ENCODE measurements at places on chromosomes 1 and 21.

GRCh38 chr1:155082301-155083051 is 3.8 kb downstream of the EFNA3 start:
- no peak for DNase-seq

DNA sequence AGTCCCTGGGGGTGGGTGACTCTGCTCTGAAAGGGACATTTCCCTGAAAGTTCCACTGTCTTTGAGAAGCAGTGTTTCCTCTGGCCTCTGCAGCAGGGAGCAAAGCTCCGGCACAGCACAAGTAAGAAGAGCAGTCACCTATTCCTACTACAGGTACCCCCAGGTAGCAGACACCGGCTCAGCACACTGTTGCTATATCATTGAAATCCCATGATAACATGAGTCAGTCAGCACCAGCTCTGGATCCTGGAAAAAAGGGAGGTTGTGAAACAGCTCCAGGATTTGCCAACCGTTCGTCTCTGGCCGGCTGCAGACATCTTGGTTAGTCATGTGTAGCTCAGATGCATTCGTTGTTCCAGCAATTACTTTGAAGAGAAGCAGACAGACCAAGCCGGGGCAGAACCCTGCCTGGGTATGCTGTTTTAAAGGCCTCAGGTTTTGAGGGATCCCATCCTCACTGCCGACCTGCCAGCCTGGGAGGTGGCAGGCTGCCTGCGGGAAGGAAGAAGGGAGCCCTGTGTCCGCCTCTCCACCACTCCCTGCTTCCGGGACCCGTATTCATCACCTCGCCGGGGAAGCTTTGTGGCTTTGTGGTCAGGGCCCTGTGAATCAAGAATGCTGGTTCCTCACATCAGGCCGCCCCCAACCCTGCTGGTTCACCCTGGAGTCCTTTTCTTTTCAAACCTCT is 139.2 kb downstream of the CLIC6 start:
- no peak for DNase-seq

DNA sequence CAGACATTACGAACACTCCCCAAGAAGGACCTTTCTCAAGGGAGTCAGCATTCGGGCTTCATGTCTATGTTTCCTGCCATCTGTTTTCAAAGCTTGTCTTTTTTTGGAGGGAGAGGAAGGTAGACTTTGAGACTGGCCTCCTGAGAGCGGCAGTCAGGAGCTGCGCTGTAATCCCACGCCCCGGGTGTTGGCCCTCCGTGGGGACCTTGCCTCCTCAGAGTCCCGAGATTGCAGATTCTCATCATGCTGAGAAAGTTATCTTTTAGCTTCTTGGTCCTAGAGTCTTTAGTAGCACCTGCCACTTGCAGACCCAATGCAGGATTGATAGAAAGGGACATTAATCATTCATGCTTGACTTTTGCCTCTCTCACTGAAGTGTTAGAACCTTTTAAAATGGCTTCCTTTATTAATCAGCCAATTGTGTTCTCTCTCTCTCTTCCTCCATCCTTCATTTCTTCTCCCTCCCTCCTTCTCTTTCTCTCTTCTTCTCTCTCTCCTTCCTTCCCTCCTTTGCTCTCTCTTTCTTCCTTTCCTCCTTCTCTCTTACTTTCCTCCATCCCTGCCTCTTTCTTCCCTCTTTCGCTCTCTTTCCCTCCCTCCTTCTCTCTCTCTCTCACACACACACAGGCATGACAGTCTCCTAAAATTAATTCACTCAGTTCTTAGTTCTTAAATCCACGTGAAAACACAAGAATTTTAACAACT is 25.2 kb upstream of the GNPAT start:
- DNase-seq = no peak

DNA sequence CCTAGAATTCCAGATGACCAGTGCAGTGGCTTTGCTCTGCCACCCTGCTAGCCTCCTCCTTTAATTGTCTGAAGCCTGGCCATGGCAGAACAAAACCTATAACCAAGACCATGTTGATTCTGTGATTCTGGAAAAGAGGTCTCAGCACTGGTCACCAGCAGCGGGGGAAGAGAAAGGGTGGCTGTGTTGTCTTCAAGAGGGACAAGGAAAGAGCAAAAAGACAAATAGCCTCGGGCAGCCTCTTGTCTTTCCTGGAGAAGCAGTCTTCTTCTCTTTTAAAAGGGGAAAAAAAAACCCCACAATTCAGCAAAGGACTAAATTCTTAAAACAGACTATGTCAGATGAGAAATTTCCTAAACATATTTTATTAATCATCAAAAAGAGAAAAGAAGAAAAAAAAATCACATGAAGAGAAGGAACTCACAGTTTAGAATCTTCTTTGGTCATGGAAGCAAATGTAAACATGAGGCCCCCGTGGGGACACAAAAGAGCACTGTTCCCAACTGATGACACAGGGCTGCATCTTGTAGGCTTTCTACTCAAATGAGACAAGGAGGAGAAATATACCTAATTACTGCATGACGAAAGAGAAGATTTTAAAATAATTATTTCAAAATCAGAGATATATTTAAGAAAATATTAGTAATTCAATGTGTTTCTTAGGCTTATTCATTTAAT is 36.3 kb upstream of the RAP1GAP start:
- no peak for DNase-seq

DNA sequence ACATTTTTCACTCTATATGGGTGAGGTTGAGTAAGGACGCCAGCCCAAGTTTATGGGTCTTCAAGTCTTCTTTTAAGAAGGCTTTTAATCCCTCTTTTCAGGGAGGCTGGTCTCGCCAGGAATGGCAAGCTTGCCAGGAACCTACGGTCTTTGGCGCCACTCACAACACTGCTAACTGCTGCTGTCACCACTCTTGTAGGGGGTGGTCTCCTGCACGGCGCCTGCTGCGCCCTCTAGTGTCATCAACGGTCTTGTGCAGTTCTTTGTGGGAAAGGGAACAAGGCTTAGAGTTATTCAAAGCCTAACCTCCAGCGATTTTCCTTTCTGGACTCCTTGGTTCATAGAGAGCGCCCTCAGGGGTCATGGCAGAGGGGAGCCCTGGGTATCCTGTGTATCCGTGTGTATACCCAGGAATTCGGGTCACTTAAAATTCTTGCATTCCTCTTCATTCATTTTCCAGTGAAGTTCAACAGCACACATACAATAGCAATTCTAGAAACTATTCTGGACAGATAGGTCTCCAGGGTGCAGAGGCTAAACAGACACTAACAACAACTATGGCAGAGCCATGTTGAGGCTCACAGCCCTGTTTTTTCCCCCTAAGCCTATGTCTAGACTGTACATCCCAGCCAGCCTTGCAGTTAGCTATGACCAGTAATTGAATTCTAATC is 392.8 kb upstream of the CAMK1G start:
- DNase-seq = peak; percentile 15

- DNase-seq = peak; percentile 76
Observed at GRCh38 chr1:62437273-62437940, 558 bp downstream of the USP1 start.

- peak; percentile 35 for DNase-seq
Observed at GRCh38 chr1:160834945-160835565, 27.6 kb downstream of the CD244 start.

DNA sequence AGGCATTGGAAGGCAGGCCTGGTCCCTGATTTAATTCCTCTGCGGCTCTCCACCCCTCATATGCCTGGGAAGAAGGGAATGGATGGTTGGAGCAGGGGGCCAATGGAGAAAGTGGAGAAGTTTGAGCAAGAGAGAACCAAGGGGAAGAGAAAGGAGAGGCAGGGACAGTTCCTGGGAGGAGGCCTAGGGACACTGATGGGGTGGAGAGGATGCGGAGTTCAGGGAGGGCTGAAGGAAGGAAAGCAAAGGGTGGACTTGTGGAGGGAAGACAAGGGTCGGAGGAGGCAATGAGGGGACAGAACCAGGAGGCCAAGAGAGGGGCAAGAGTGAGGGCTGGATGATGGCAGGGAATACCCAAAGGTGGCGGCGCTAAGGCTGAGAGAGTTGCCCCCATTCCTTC is 7.1 kb downstream of the ZBTB7B start:
- no peak for DNase-seq

DNA sequence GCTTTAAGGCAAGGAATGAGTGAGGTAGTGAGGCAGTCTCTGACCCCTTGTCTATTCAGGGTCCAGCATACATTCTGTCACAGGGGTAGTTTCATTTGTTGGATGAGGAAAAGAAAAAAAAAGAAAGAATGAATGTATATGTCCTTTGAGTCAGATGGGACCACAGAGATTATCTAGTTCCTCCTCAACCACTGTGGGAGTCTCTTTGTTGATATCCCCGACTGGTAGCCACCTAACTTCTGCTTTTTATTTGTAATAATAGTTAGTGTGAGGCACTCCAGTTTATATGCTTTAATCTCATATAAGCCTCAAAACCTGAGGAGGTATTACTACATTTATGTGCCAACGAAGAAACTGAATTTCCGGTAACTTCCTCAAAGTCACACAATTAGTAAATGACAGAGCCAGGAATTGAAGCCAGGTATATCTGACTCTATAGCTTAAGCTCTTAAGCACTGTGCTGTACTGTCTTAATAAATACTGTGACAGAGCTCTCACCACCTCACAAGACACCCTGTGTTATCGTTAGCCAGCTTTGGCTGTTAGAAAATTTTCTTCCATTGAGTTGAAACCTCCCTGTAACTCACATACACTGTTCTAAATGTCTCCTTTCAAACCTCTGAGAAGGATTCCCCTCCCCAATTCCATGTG is 82.2 kb downstream of the MDM4 start:
- DNase-seq = no peak

- no peak for DNase-seq
Observed at GRCh38 chr1:90000934-90001676, 6.2 kb downstream of the ZNF326 start.

GRCh38 chr1:87165177-87165576 is 163.5 kb upstream of the LMO4 start:
- DNase-seq = no peak

Measured in NCI-H510A treated with DMSO at 0.1 percent for 48 hours (cell line).